Stimulated activated CD8-positive, alpha-beta memory T cell treated with anti-CD3 and anti-CD28 coated beads, Interleukin-2, amount 100 ng/mL, for 48 hours (primary cell): ENCODE measurements at places on chromosomes 5 and 9.

DNA sequence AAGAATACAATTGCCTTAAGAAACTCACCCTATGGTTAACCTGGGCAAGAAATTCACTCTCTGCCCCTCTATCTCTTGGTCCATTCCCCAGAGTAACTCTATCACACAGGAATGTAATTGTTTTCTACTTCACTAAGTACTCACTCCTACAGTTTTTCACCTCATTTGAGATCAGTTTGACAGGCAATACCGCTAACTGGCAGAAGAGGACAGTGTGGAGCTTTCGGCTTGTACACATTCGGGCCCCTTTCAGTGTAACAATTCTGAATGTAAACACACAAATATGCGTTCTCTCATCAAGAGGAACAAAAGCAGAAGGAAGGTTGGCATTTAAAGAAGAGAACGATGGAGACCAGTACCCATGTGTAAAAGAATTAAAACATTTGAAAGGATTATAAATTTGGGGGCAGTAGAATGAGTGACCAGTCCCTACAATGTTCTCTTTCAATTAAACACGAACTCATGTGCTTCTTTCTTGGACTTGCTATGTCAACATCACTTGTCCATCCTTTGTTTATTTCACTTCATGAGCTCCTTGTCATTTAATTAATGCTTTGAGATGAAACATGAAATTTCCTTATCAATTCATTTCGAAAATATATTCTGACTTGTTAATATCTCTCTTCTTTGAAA, 188.5 kb upstream of the GRAMD2B start:
- DNase-seq, result no peak

DNA sequence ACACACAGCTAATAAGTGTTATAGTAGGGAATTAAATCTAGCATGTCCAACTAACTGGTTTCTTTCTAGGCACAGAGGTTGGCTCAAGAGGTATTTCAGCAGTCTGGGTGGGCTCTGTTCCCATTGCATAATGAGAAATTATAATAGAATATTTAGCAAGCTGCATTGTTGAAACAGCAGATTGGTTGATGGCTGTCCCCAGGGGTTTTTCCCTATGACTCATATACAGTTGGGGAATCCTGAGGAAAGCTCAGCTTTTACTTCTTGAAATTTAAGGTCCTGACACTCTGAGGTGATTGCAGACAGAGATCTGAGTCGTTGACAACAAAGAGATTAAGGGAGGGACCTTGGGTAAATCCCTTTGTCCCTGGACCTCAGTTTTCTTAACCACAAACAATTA, 38.3 kb upstream of the TNFSF8 start:
- no peak for DNase-seq

GRCh38 chr5:110561510-110561909, 165.0 kb downstream of the TMEM232 start:
- DNase-seq, result no peak

DNA sequence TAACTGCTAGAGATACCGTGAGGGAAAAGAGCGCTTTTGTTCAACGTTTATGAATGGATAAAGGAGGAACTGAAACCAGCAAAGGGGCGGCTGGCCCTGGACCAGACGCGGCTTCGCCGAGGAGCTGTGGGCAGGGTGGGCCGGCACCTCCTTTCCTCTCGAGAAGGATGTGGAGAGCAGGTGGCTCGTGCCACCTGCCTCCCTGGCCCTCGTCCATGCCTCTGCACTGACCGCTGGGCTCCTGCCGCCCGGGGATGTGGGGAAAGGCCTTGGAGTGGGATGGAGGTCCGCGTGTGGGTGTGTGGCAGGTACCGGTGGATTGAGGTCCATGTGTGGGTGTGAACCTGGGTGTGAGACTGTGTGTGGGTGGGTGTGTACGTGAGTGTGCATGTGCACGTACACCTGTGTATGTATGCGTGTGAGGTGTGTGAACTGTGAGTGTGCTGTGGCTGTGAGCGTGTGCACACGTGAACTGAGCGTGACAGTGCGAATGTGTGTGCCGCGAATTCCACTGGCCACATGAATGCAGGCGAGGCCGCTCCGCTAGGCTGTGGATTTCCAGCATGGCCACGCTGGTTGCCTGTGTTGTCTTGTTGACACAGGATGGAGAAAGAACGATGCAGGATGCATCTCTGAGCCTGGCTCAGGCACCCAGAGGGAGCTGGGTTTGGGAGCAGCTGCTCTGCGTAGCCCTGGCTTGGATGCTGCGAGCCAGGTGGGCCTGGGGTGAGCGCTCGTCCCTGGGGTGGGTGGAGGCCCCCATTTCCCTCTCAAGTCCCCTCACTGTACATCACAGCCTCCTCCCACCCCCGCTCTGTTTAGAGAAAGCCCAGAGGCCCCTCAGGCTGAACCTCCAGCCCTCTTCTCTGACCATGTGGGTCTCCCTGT, 4.4 kb upstream of the CEP72 start:
- DNase-seq, result no peak

DNA sequence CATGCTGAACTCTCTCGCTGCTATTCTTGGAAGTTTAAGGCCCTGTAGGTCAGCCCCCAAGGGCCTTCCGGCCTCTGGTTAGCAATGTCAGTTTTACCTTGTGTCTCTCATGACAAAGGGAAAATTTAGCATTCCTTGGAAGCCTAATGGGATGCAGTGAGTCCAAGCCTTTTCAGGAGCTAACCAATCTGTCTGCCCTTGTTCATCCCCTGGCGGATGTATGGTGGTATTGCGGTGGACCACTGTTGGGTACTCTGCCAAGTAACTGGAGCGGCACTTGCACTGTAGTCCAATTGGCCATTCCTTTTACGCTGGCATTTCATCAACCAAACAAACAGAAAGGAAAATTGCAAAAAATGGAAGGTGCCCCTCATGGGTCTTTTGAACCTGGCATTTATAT, 318.4 kb upstream of the NMUR2 start:
- DNase-seq, result no peak

DNA sequence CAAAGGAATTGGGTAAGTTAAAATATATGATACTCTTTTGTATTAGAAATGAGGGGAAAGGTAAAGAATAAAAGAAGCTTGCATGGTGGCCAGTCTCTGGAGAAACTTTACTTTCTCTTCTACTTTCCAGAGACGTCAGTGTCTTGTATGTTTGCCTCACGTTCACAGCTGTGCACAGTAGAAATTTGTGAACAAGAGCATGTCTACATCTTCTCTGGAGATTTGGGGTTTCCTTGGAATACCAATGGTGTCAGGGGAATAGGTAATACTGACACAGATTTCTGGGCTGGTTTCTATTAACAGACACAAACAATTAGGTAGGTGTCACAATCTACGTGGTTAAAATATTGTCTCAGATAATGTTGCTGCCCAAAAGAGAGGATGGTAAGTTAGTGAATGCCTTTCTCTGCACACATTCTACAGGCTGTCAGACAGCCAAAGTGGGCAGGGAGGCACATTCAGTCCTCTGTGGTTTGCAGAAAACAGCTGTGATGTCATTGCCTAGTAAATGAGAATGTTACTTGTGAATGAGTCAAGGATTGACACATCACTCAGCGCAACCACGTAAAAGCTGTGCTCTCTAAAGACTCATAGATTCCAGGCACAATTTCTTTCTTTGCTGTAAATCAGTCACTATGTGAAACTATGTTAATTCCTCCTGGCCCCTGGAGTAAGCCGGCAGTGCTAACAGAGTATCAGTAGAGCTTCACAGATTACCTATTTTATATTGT, 397.1 kb downstream of the MAN2A1 start:
- peak; percentile 30 for DNase-seq

DNA sequence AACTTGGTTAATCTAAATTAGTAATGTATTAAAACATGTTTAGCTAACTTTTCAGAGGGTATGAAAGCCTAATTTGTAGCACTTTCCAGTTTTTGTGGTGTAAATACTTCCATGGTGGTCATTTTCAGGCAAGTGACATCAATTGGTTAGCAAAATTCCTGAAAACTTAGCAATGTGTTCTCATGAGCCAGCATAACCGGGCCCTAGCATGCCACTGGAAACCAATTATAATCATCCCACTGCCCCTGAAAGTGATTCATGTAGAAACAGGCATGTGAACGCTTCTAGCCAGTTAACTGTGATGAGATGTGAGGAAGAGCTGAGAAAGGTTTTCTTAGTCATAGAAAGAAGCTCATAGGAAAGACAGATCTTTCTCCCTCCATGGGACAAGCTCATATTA, 417.2 kb downstream of the TLR4 start:
- DNase-seq, result no peak

DNA sequence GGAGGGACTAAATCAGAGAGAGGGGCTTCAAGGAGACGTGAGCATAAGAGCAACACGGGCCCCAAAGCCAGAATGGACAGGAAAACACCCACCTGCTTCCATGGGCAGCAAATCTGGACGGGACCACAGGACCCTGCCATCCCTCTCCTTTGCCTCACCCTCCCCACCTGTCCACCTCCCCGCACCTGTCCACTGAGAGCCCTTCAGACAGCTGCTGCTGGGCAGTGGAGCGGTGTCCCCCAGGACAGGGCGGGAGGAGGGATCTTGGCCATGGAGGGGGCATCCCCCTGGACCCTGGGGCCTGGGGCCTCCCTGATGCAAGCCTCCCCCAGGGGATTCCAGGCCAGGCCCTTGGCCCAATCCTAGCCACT, 2.6 kb downstream of the CCDC183 start:
- DNase-seq, result no peak

DNA sequence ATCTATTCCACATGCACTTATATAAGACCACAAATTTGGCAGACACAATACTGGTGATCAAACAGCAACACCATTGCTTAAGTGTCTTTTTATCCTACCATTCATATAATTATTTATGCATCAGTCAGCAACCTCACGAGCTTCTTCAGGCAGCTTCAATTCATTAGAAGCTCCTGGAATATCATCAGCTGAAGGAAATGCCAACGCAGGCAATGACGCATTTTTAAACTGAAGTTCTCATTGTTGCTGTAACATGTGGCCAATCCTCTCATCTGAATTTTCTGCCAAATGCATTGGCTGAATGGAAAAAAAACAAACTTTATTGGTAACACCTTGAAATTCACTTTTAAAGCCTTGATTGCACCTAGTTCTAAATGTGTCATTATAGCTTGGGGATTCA, 376.4 kb upstream of the RGMB start:
- DNase-seq, result no peak

- peak; percentile 42 for DNase-seq
Measured at GRCh38 chr9:33225319-33226147, 14.4 kb upstream of the SPINK4 start.

DNA sequence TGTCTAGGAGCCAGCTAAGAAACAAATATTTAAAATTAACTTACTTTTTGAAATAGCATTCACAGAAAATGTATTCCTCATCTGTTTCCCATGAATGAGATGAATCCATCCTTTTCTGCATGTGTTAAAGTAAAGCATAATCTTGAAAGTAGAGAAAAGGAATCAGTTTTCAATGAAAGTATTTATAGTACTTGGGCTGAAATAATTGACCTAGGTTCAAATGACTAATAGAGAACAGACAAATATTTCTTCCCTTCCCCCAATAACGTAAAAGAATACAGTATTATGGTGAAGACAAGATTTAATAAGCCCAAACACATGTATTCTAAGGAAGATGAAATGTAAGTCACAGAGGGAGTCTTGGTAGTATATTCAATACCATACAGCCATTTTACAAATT, 403.5 kb downstream of the ZNF608 start:
- DNase-seq, result no peak

GRCh38 chr9:70304810-70305209, 46.0 kb downstream of the SMC5 start:
- DNase-seq, result no peak

GRCh38 chr9:118991366-118992285, 377.6 kb downstream of the BRINP1 start:
- DNase-seq, result no peak

GRCh38 chr5:109006129-109006528, 258.4 kb downstream of the FER start:
- DNase-seq, result no peak
